ENCODE measurements at places on chromosomes 4 and X.

- DNase-seq, result no peak
These were observed 162.5 kb upstream of the ATP6AP2 start for GRCh38 chrX:40418146-40418812.

DNA sequence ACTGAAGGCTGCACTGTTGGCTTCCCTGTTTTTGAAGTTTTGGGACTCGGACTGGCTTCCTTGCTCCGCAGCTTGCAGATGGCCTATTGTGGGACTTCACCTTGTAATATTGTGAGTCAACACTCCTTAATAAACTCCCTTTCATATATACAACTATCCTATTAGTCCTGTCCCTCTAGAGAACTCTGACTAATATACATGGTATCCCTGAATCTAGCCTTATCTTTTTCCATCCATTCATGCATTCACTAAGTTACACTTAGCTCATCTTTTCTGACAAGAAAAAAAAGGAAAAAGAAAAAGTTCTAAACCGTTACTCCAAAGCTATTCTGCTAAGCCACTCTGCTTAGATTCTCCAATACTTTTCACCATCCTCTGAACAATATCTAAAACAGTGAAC lies 1260.2 kb upstream of the PCDH7 start:
- DNase-seq, result no peak

GRCh38 chrX:114798907-114799306 lies 215.0 kb downstream of the HTR2C start:
- DNase-seq, result no peak

DNA sequence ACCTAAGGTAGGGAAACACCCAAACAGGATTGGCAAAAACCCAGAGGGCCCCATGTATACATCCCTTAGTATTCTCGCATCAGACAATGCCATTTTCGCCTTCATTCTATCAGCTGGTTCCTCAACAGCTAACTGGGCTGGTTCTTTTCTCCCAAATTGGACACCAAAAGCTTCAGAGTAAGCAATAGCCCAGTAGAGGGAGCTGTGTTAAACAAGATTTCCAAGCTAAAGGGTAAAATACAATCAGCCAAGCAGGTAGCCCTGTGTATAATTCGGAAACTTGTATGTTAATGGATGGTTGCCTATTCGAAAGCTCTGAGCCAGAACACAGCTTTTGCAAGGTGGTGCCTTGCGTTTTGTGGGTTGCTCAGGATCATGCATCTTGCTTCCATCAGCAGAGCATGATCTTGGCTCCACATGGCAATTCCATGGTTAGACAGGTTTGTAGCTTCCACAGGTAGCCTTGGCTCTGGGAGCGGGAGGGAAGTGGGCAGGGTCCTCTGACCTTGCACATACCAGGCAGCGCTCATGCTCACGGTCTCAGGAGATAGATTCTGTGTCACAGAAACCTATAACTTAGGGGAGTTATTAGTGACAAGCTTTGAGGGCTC lies 115.2 kb upstream of the LNX1 start:
- no peak for DNase-seq

GRCh38 chr4:101020956-101021355 lies 326.4 kb downstream of the PPP3CA start:
- no peak for DNase-seq

- DNase-seq, result no peak
These were observed 27.6 kb downstream of the C4orf50 start for GRCh38 chr4:5990446-5991160.

- no peak for DNase-seq
These were observed 128.5 kb upstream of the DIPK2B start for GRCh38 chrX:45329217-45329616.

DNA sequence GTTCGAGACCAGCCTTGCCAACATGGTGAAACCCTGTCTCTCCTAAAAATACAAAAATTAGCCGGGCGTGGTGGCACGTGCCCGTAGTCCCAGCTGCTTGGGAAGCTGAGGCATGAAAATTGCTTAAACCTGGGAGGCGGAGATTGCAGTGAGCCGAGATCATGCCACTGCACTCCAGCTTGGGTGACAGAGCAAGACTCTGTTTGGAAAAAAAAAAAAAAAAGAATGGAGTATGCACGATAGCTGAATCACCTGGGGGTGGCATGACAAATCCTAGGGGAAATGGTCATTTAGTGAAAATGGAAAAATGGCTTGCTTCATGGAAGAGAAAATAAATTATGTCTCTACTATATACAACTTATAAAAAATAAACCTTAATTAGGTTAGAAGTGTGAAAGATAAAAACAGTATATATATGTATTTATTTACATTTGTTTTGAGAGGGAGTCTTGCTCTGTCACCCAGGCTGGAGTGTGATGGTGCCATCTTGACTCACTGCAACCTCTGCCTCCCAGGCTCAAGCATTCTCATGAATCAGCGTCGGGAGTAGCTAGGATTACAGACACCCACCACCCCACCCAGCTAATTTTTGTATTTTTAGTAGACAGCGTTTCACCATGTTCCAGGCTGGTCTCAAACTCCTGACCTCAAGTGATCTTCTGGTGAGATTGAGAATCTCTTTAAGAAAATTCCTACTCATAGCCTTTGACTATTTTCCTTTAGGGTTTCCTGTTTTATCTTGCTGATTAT lies 19.3 kb upstream of the ING2 start:
- DNase-seq, result no peak
